Urinary bladder (tissue), 4 donors: ENCODE measurements at places on chromosomes 2 and 18. TPM values are rescaled to one million over a fixed set of nuclear protein-coding genes. Genes with fewer than 3 reads are reported as not detected.

Gene BUB1
- 32.4 TPM for total RNA-seq

Gene HTRA2
- total RNA-seq, result 25.1 TPM

Gene SCYGR2
- total RNA-seq, result not detected

Gene PLB1
- total RNA-seq, result 5.0 TPM
